ENCODE measurements at places on chromosomes 11 and 22. TPM values are rescaled to one million over a fixed set of nuclear protein-coding genes. Genes with fewer than 3 reads are reported as not detected.

WBP2NL gene
- 0.72 TPM for total RNA-seq

ZNF214 gene
- 4.7 TPM for total RNA-seq

IRAG1 gene
- 2.7 TPM for total RNA-seq

MRGPRX4 gene
- not detected for total RNA-seq

SLN gene
- total RNA-seq: not detected

PTPMT1 gene
- total RNA-seq: 80.7 TPM

PKP3 gene
- 2.5 TPM for total RNA-seq

TRIM51 gene
- not detected for total RNA-seq

RASSF10 gene
- 0.72 TPM for total RNA-seq

DDI1 gene
- not detected for total RNA-seq

GAL3ST3 gene
- total RNA-seq: not detected

OR5P2 gene
- total RNA-seq: not detected

CASP4 gene
- total RNA-seq: 152 TPM

TMPRSS4 gene
- total RNA-seq: not detected

Measured in osteoblast (primary cell).